ENCODE measurements at places on chromosomes 7 and 10.

- no peak for DNase-seq
These were observed 654.5 kb upstream of the AUTS2 start for GRCh38 chr7:68943786-68944185.

DNA sequence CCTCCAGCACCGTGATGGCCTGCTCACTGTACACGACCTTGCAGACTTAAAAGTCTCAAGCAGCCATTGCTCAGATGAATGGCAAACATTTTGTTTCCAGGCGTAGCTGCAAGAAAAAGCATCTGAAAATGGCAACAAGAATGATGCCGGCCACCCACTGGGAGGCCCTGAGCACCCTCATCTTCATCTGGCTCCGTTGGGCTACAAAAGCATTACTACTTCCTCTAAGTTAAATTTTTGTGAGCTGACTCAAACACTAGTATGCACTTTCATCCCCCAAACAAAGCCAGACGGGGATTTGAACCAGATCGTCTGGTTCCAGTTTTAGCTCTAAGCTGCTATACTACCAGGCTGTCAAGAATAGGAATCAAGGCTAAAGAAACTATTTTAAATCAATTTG is 116.6 kb upstream of the CDK1 start:
- DNase-seq, result no peak

- peak; percentile 29 for DNase-seq
These were observed 255.1 kb upstream of the MKLN1 start for GRCh38 chr7:131072505-131073091.

DNA sequence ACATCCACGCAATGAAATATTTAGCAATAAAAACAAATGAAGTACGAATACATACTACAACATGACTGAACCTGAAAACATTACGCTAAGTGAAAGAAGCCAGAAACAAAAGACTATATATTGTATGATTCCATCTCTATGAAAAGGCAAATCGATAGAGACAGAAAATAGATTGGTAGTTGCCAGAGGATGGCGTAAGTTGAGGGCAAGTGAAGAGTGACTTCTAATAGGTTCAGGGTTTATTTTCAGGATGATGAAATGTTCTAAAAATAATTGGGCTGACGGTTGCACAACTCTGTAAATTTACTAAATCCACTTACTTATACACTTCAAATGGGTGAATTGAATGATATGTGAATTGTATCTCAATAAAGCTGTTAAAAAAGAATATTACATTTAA is 39.5 kb upstream of the TECTB start:
- DNase-seq, result no peak

GRCh38 chr10:124707144-124707467 is 37.1 kb downstream of the FAM53B start:
- no peak for DNase-seq

- no peak for DNase-seq
These were observed 79.7 kb downstream of the FRMPD2 start for GRCh38 chr10:48194830-48195229.

GRCh38 chr7:121480566-121481335 is 84.6 kb upstream of the FAM3C start:
- no peak for DNase-seq

- no peak for DNase-seq
These were observed 144.5 kb upstream of the BMPER start for GRCh38 chr7:33760834-33761233.

DNA sequence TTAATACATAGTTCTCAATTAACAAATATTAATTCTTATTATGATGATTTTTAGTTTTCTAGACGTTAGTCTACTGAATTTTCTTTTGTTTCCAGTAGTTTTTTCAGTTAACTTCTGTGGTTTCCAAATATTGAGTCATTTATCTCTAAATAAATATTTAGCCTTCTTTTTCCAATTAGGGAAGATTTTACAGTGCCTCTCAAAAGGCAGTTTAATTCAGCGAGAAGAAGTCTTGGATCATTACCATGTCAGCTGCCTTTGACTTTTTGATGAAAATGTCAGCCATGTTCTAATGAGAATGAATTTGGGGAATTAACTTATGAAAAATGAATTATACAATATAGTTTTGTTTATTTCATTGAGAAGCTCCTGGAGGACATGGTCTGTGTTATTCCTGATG is 90.0 kb downstream of the CDK14 start:
- DNase-seq, result no peak

GRCh38 chr10:122165484-122166276 is 105.4 kb upstream of the BTBD16 start:
- DNase-seq, result no peak

Data from suppressor macrophage treated with lipopolysaccharide for 4 hours (primary cell).